ENCODE measurements at places on chromosomes 1 and 21.

DNA sequence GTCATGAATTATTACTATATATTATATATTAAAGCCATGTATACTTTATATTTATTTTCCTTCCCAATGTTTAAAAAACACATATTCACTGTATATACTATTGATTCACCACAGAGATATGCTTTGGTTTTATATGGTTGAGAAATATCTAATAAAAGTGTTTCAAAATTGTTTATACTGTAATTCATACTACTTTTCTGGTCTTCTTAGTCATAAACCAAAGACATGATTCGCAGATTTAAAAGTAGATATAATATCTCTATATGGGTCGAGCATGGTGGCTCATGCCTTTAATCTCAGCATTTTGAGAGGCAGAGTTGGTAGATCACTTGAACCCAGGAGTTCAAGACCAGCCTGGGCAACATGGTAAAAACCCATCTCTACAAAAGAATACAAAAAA lies 738.4 kb downstream of the USP25 start:
- DNase-seq = no peak

GRCh38 chr1:213457186-213457585 lies 406.1 kb downstream of the RPS6KC1 start:
- DNase-seq = no peak

DNA sequence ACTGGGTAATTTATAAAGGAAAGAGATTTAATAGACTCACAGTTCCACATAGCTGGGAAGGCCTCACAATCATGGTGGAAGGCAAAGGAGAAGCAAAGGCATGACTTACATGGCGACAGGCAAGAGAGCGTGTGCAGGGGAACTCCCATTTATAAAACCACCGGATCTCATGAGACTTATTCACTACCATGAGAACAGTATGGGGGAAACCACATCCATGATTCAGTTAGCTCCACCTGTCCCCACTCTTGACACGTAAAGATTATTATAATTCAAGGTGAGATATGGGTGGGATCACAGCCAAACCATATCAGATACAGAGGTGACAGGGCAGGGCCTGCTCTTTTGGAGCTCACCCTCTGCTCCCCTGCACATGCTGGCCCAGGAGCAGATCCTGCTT lies 31.4 kb upstream of the TMEM61 start:
- no peak for DNase-seq

DNA sequence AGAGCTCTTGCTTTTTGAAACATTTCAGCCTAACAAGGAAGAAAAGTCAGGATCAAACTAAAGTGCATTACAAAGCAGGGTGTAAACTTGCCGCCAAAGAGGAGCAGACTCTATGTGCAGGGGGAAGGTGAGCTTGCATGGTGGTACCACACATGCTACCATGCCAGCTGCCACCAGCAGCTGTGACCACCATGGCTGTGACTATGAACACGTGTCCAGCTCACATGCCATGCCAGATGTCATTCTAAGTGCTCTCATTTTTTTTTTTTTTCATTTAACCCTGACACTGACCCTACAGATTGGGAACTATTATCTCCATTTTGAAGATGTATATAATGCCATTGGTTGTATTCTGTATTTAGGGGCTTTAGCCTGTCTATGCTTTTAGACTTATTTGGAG lies 79.0 kb downstream of the PCP4 start:
- DNase-seq = no peak

DNA sequence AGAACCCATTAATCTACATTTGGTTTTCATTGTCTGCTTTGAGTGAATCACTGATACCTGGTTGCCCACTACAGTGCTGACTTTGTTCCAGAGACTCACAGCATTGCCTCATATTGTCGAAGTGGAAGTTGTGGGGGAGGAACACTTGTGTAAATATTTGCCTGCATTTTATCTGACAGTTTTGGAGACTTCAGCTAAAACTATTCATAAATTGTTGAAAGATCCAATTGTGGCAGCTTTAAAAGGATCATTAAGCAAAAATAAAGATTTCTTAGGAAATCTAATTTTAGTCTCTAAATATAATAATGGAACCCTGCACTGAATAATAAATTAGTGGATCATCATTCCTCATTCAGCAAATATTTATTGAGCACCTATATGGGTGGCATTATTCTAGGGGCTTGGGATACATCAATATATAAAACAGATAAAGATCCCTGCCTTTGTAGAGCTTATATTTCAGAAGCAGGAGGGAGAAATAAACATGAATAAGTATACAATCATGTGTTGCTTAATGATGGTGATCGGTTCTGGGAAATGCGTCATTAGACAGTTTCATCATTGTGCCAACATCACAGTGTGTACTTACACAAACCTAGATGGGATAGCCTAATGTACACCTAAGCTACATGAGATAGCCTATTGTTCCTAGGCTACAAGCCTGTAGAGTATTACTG lies 73.5 kb downstream of the OSBPL9 start:
- no peak for DNase-seq

- DNase-seq = no peak
These were observed 10.5 kb downstream of the ACOT11 start for GRCh38 chr1:54558434-54559030.

- DNase-seq = peak; percentile 89
These were observed 355.2 kb downstream of the SMYD3 start for GRCh38 chr1:246151796-246152434.

DNA sequence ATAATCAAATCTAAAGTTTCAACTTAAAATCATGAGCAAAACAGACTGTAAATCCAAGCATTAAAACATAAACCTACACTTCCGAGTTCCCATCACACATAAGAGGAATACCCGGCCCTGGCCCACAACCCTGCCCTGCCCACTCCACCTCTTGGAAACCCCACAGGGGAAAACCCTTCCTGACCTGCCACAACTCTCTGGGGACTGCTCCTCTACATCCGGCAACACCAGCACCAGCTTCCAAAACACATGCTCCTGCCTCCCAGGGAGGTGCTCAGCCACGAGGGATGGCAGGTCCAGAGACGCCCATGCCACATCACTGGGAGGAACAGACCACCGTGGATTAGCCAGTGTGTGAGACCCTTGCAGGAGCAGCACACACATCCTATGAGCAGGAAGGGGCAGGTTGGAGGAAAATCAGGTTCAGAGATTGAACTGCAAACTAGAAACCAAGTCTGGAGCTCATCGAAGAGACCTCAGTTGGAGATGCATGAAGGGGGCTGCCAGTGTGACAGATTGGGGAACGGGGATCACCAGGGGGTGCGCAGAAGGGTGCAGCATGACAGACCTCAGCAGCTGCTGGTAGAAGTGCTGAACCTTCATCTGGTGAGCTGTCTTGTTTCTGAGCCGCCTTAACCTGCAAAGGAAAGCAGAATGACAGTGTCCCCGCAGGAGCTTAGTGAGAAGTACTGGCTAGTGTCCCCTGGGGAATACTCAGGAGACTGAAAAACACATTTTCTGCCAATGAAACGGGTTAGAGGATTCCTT lies 25.8 kb upstream of the LSS start:
- no peak for DNase-seq

GRCh38 chr1:1094981-1095380 lies 20.9 kb upstream of the RNF223 start:
- no peak for DNase-seq

DNA sequence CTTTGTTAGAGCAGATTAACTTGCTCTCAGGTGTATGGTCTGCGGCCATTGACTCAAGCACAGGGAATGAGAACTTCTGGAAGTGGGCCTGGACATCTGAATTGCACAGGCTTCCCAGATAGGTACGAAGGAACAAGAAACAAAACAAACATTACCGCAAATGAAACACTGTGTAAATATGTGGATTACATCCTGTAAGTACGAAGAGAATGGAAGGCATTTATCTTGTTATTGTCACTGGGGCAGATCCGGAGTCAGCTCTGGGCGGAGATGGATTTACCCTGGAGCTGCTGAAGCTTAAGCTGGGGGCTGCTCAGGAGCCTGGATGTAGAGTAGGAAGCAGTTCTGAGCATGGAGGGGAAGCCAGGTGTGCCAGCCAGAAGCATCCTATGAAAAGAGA lies 6.8 kb downstream of the HES2 start:
- DNase-seq = peak; percentile 64

DNA sequence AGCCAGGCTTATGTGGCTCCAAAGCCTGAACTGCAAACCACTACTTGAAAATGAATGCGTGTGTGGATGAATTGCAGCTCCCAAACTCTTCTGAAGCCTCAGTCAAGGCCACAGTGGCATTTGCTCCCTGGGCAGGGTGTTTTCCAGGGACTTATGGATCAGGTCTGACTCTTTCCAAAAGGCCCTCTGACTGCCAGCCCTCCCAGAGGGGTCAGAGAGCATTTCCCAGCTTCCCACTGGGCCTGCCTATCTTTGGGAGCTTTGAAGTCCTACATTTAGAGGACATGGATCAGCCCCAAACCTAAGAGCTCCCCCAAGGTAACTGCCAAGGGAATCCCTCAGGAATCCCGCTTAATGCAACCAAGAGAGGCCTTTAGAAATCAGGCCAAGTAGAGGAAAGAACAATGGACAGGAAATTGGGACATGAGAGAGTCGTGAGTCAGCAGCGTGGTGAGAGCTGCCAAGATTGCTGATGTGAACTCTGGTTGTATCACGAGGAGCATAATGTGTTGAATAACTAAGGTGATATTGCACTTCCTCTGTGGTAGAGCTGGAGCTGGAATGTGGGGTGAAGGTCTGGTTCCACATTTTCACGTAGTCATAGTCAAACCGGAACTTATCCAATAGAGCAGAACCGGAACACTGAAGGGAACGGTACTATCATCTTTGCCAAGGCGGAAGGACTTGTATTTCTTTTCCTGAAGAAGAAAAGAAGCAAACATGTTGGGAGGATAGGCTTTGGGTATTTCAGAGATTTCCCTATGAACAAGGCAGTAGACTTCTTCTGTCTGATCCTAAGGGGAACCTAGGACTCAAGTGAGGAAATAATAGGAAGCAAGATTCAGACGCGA lies 99.4 kb upstream of the JUN start:
- peak; percentile 48 for DNase-seq

- no peak for DNase-seq
These were observed 3.9 kb downstream of the KRTAP19-8 start for GRCh38 chr21:31034378-31034777.

- DNase-seq = no peak
These were observed 42.9 kb downstream of the KCNJ15 start for GRCh38 chr21:38299671-38300070.

DNA sequence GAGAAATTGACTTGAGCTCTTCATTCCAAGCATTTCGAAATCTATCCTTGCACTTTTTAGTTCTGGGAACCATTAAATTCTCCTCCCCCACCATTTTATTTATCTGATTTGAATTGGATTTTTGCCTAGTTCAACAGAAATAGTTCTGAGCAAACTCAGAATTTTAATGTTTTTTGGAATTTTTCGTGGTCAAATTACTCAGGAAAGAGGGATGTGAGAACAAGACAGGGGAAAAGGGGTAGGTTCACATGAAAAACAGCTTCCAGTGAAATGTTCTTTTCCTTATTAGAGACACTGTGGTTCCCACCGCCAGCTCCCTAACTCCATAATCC lies 5.7 kb upstream of the ZNF697 start:
- no peak for DNase-seq

DNA sequence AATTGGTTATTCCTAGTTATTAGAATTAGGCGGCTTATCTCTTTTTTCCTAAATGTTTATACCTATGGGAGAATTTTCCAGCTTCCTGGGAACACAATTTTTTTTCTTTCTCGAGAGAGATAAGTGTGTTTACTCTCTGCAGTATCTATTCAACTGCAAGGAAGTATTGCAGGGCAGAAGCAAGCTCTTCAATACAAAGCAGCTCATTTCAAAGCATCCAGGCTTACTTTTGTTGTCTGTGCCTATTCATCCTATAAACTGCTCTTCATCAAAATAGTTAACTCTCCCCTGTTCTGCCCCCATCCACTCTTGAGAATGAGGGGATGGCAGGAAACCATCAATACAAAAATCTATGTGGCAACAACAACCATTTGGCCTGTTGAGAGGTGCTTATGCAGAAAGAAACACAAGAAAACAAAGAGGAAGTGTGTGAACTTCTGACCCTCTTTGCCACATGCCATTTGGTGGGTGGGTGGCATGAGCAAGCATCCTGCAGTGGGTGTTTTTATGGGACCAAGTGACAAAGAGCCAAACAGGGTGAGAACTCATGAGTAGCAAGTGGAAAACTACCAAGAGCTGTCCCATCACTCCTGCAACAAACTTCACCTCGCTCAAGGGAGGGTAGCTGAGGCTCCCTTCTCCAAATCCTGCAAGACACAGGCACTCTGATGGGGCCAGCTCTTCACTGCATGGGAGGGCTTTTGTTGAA lies 50.6 kb upstream of the MRPS6 start:
- DNase-seq = peak; percentile 58

- DNase-seq = no peak
These were observed 4.0 kb downstream of the TRAF3IP3 start for GRCh38 chr1:209759829-209760359.

DNA sequence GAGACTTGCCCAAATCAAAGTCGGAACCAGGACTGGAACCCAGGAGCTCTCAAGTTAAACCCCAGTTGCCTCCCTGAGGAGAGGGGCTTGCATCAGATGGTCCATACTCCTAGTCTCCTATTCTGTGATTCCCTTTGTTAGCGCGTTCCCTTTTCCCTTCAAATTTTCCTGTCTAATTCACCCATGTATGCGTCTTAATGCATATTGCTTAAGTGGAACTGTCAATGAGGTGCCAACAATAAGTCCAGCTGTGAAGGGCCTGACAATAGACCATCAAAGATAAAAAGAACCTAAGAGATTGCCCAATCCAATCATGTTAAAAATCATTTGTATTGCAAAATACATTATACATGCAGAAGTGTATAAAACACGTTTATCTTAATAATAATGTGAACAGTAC lies 634 bp upstream of the SPATA6 start:
- peak; percentile 19 for DNase-seq

- DNase-seq = no peak
These were observed 42.3 kb downstream of the PLEKHO1 start for GRCh38 chr1:150192012-150192411.

- no peak for DNase-seq
These were observed 10.4 kb downstream of the TRABD2B start for GRCh38 chr1:47986761-47987200.

DNA sequence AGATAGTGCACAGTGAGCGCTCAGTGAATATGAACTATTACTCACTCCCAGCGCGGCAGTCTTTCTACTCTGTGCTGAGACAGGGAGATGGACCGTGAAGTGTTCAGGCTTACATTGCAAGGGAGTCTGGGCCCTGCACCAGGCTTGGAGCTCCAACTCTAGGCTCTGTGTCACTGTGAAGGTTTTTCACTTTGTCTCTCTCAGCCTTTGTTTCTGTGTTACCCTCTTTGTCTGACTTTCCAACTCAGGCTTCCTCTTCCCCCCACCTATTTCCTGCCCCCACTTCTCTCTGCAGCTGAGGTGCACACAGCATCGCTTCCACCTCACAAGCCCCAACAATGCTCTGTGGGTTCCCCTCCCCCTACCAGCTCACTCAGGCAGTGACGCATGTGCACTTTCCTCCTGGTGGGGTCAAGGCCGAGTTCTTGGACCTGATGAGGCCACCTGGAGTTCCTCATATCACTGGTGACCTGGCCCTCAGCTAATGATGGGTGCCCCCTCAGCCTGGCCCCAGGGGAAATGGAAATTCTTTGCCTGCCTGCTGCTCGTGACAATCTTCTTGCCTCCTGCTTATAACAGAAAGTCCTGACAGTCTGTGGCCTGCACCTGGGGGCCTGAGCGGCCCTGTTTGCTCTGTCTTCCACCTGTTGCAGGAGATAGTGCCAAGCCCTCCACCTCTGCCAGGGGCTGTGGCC lies 1.1 kb upstream of the LCK start:
- no peak for DNase-seq

All from NCI-H345 (cell line).